ENCODE measurements at places on chromosomes 7 and 10.
A peak's percentile ranks its signal among the peaks of the same experiment; 100 is the strongest.

GRCh38 chr10:117334926-117335325 lies 40.3 kb downstream of the PDZD8 start:
- no peak for DNase-seq

DNA sequence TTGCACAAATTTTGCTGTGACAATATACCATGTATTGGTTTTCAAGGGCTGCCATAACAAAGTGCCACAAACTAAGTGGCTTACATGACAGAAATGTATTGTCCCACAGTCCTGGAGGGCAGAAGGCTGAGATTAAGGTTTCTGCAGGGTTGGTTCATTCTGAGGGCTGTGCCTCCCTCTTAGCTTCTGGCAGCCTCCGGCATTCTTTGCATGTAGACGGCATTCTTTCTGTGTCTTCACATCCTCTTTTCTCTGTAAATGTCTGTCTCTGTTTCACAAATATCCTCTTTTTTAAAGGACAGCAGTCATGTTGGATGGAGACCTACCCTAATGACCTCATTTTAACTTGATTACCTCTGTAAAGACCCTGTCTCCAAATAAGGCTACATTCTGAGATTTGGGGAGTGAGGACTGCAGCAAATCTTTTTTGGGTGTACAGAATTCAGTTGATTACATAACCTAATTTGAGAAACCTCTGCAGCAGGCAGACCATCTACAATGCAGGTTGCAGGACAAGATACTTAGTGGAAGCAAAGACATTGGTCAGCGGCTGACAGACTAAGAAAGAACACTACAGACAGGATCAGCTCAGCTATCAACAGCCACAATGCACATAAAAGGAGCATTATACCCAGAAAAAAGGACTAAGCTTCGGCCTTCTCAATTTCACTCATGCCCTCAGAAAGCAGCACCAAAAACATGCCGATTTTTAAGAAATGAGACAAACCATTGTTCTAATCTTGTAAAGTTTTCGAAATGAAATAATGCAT lies 84.6 kb upstream of the FAM3C start:
- DNase-seq: no peak

GRCh38 chr7:140623980-140624379 lies 16.6 kb downstream of the DENND2A start:
- no peak for DNase-seq

GRCh38 chr7:28135760-28136159 lies 44.8 kb downstream of the JAZF1 start:
- no peak for DNase-seq

DNA sequence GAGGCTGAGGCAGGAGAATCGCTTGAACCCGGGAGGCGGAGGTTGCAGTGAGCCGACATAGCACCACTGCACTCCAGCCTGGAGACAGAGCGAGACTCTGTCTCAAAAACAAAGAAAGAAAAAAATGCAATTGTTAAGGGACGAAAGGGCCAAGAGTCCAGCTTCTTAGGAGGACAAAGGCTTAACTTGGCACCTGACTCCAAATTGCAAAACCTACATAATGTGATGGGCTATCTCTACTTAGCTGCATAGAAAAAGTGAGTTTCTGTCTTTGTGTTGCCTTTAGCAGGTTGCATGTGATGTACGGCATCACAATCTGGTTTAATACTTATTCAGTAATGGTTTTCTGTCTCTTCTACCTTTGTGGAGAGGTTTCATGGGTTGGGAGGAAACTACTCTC lies 8.6 kb upstream of the MYO1G start:
- no peak for DNase-seq

DNA sequence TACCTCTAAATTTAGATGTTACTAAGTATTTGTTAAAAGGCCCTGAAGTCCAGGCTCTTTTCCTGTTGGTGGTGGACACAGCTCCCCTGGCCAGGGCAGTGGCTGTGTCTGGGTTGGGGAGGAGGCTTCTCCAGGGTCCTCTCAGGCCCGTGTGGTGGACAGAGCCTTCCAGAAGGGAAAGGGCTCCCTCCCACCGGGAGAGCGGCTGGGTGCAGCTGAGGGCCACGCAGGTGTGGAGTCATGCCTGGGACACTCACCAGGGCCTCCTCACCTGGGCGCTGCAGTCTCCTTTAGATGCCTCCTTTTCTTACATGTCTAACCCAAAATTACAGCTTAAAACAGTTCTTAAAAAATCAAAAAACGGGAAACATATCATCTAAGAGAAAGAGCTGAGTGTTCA lies 128.2 kb upstream of the TCERG1L start:
- no peak for DNase-seq

- no peak for DNase-seq
These were observed 1094.5 kb upstream of the LRRN3 start for GRCh38 chr7:109996411-109996810.

DNA sequence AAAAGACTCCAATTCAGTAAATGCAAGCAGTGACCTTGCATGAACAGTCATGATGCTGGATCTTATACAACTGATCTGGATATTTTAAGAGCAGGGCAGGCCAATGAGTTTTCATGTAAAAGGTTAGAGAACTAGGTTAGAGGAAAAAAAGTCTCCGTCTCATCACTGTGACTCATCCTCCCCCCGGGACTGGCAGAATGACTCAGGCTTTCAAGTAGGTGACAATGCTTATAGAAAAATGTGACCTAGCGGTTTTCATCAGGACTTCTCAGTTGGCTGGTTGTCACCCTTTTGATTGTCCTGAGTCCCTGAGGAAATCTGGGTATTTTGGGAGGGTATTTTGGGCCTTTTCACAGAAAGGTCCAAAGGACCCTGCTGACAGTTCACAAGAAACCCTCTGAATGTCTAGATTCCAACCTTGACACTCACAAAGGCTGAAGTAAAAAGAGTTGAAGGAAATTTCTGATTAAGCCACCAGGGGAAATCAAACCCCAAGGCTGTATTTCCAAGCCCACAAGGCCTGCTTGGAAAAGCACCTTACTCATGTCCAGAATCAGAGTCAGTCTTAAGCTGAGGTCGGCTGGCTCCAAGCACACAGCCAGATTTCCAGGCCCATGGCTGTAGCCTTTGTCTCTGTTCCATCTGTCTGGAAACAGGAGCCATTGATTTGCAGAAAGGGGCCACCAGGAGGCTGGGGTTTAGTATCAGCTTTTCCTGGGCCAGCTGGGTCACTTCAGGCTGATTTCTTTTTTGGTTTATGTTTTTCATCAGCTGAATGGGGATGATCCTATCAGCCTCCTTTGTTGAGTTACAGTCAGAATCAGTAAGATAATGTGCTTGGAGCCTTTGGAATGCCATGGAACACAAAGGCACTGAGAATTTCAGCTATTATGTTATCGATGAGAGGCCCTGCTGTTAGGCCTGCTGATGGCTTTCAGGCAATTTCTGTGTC lies 226.4 kb upstream of the HABP2 start:
- DNase-seq: peak; percentile 70

- DNase-seq: no peak
These were observed 69.4 kb downstream of the SH3PXD2A start for GRCh38 chr10:103786020-103786419.

- DNase-seq: no peak
These were observed 814 bp downstream of the MEST start for GRCh38 chr7:130492523-130493274.

- DNase-seq: no peak
These were observed 39.5 kb upstream of the WNT2 start for GRCh38 chr7:117362294-117362888.

DNA sequence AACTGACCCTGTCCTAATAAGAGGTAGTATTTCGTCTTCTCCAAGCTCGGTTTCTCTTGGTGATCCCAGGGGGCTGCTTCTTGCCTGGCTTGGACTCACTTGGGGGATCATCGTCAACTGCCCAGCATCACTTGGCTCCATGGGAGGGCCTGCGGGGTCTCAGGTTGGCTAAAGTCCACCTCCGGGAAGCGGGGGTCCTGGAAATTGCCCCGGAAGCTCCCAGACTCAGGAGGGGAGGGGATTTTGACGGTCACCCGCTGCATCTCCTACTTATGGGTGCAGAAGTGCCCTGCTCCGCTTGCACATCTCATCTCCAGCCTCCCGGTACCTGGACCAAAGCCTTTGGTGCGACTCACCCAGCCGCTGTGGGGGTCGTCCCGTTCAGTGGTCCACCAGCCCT lies 18.7 kb downstream of the KCNK18 start:
- no peak for DNase-seq

GRCh38 chr7:3067193-3067592 lies 23.5 kb upstream of the CARD11 start:
- no peak for DNase-seq

DNA sequence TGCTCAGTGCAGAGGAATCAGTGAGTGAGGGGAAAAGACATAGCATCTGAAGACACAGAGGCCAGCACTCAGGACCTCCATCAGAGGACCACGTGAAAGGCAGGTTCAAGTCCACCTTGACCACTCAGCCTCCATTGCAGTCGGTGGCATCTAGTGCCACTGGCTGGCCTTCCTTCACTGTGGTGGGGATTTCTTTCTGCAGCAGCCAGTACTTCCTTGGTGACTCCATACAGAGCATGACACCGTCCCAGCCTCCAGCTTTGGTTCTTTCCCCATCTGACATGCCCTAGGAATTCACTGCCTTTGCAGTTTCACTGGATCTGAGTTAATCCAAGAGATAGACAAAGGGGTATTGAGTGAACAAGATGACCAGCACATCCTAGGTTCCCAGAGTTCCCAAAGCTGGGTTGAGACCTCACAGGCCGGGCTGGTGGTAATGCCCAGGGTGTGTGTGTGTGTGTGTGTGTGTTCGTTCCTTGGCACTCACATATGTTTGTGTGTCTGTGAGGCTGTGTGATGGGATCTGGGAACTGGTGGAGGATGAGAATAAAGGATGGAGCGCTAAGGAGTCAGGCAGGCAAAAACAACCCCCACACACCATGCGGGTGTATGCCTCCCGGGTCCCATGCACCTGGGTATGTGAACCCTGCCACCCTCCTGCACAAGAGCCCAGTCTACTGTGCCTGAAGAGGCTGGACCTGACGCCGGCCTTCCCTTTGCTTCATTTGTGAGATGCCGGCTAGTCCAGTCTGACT lies 57.8 kb downstream of the SYPL1 start:
- DNase-seq: no peak

DNA sequence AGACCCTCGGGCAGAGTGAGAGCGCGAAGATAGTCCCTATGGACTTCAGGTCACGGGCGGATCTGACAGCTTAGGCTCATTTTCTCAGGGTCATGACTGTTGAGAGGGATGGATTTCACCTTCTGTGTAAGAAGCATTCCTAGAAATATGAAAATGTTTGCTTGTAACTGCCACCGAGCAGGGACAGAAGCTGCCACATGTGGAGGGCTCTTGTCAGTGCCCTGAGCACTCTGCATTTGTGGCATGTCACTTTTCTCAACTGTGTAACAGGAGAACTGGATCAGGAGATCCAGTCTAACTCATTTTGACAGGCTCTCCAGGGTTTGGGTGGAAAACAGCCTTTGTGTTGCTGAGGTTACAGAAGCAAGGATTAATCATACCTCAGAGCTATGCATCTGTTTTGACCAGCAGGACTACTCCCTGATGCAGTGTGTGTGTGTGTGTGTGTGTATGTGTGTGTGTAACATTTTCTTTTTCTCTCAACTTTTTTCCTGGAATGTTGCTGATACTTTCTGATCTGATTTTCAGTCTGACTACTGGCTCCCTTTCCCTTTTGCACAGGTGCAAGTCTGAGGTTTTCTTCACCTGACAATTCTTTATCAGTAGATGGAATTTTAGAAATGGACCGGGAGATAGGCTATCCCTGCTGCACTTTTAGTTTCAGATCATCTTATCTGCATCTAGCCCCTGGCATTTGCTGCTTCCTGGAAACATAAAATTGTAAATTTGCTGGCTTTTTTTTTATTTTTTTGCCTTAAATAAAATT lies 183.3 kb downstream of the STK31 start:
- DNase-seq: no peak

DNA sequence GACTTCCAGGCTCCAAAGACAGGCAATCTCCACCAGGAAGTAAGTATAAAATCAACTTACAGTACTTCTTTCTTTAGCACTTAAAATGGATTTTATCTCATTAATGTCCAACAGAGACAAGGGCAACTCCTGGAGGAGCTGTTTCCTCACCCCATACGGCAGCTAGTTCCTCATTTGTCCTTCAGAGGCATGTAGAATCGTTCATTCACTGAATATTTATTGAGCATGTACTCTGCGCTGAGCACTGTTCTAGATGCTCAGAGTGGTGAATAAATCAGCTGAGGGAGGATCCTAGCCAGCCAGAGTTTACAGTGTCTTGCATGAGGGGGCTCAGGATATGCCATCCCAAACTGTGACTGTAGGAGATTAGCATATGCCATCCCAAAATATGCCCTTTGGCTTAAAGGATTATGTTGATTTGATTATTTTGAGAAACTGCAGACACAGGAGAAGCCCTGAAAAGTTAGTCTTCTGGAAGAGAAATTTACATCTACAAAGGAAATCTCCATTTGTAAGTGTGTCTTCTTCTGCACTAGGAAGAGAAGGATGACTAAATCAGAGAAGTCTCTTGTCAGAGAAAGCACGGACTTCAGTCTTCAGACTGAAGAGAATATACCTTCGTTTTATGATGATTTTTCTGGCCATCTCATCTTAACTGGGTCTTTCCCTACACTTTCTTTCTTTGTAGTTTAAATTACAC lies 66.9 kb downstream of the BAMBI start:
- no peak for DNase-seq

DNA sequence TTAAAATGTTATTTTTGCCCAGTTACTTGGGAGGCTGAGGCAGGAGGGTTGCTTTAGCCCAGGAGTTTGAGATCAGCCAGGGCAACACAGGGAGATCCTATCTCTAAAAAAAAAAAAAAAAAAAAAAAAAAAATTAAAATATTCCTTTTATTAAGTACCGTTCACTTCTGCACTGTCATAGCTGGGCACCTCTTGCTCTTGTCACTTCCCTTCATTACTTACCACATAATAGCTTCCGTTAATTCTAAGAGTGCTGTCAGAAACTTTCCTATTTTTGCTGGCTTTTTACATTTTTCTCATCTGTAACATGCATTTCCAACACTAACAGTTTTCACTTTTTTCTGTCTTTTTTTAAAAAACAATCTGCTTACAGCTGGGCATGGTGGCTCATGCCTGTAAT lies 132.9 kb downstream of the PIP4K2A start:
- no peak for DNase-seq

GRCh38 chr7:36047091-36047658 lies 105.9 kb upstream of the EEPD1 start:
- DNase-seq: no peak

GRCh38 chr10:103736763-103737162 lies 118.6 kb downstream of the SH3PXD2A start:
- no peak for DNase-seq

GRCh38 chr7:15662451-15662850 lies 24.0 kb downstream of the MEOX2 start:
- DNase-seq: no peak

DNA sequence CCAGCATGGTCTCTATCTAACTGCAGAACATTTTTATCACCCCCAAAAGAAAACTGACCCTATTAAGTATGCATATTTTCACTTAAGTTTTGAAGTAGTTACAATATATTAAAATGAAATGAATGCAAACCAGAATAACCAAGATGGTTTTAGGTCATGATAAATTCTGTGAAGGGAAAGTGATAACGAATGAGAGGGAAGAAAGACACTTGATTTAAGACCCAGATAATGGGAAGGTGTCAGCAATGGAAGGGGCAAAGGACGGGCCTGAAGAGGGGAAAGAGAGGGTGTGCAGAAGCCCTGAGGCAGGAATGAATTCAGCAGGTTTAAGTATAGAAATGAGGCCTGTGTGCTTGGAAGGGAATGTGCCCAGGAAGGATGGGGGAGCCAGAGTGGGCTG lies 61.1 kb upstream of the IGFBP3 start:
- no peak for DNase-seq
